ENCODE measurements at places on chromosomes 4 and X.

- DNase-seq = peak; percentile 55
Observed at GRCh38 chr4:76545226-76545884, 110.3 kb downstream of the SHROOM3 start.

GRCh38 chr4:22573198-22573597 lies 57.3 kb upstream of the ADGRA3 start:
- DNase-seq = no peak

- DNase-seq = no peak
Observed at GRCh38 chrX:2666491-2666890, 24.6 kb upstream of the CD99 start.

- DNase-seq = no peak
Observed at GRCh38 chr4:14079601-14080000, 452.1 kb upstream of the BOD1L1 start.

DNA sequence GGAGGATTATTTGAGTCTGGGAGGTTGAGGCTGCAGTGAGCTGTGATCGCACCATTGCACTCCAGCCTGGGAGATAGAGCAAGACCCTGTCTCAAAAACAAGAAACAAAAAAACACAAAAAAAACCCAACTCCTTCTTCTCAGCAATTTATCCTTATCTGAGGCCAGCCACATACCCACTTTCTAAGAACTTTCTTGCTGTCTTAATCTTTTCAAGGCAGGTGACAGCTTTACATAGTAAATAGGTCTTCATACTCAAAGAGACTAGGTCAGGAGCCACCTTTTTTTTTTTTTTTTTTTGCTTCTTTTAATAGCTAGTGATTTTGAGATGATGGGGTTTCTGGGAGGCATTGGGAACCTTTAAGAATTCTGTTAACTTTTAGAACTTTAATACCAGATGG lies 26.1 kb upstream of the ZCCHC13 start:
- DNase-seq = no peak

DNA sequence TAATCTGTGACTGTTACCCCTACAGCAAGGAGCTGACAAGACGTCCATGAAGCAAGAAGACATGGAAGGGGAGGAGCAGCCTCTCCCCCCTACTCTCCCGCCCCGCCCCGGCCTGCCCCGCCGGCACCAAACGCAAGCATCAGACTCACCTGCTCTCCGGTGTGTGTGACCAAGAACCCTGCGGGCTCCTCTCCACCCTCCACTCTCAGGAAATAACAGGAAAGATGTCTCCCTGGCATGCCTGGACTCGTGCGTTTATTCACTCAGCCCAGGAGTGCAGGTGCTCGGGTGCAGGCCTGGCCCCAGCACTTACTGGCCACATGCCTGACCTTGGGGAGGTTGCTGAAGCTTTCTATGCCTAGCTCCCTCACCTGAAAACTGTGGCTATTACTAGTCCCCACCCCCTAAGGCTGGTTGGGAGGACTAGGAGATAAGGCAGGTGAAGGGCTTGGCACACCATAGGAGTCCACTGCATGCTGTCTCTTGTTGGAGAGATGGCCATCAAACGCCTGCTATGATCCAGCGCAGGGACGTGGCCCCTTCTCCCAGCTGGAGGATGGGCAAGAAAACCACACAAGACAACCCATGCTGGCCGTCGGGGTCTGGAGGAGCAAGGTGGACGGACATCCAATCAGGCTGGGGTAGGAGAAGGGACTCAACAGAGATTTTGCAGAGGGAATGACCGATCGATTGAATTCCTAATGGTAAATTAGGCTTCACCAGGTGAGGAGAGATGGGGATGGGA lies 34.9 kb upstream of the CLDN24 start:
- DNase-seq = no peak

GRCh38 chr4:2914256-2915126 lies 48.7 kb downstream of the NOP14 start:
- DNase-seq = no peak

- no peak for DNase-seq
Observed at GRCh38 chr4:87058356-87059073, 123.7 kb downstream of the AFF1 start.

DNA sequence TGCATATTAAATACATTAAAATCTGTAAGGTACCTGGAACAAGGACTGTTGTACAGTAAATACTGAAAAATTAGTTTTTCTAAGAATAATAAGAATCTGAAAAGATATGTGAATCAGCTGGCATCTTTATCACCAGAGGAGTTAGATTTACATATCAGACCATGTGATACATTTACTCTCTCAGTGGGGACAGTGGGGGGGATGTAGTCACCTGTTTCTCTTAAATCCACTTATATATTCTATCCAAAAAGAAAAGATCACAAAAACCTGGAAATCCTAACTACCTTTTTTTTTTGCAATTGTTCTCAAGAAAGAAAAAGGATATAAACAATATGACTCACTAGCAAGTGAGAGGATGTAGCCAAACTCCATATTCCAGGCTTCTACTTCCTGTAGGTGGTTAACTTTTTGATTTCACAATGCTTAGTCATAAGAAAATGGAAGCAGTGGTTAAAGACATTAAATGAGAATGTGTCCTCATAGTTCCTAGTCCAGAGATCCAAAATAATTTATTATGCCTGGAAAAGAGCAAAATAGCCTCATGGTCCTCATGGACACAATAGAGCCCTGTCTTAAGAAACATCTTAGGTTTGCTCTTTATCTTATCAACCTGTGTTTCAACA lies 22.5 kb upstream of the MYOZ2 start:
- no peak for DNase-seq

- DNase-seq = no peak
Observed at GRCh38 chr4:119726505-119726904, 97.9 kb upstream of the PDE5A start.

DNA sequence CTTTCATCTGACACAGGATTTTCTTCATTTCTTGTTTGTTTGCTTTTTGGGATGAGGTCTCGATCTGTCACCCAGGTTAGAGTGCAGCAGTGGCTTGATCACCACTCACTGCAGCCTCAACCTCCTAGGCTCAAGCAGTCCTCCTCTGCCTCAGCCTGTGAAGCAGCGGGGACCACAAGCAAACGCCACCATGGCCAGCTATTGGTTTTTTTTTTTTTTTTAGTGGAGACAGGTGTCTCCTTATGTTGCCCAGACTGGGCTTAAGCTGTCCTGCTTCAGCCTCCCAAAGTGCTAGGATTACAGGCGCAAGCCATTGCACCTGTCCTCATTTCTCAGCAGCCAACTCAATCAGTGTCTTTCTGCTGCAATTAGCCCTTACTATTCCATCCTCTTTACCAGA lies 10.3 kb downstream of the SPRY1 start:
- DNase-seq = no peak

GRCh38 chrX:122565952-122566351 lies 618.1 kb upstream of the GRIA3 start:
- no peak for DNase-seq

- no peak for DNase-seq
Observed at GRCh38 chr4:47996021-47996420, 20.5 kb downstream of the CNGA1 start.

DNA sequence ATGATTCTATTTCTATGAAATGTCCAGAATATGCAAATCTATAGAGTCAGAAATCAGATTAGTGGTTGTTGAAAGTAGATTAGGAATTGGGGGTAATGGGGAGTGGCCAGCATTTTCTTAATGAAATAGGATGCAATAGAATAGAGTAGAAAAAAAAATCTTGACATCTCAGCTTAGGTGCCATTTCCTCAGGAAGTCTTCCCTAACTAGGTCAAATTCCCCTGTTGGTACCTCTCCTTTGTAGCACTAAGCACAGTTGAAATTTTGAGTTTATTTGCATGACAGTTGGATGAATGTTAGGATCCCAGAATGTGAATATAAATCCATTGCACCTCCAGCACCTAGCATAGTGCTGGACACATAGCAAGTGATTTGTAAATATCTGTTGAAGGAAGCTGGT lies 30.0 kb upstream of the PDK3 start:
- no peak for DNase-seq

GRCh38 chr4:140237616-140238350 lies 83.8 kb upstream of the MAML3 start:
- DNase-seq = peak; percentile 76

DNA sequence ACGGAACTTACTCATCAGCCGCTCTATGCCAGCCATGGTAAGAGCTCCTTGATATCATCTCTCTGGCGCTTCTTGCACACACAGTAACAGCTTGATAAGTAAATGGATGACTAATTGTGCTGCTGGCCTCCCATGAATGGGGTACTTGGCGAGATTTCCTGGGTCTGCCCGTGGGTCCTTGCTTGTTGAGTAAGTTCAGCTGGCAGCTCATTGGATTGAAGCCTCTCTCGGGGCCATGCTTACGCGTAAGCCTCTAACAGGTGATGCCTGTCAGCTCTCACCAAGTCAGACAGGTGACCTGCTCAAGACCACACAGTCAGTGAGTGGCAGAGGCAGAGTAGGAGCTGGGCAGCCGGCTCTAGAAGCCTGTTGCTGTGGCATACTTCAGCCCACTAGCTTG lies 7.7 kb downstream of the NSG1 start:
- DNase-seq = no peak

- DNase-seq = no peak
Observed at GRCh38 chrX:7156879-7157278, 8.9 kb upstream of the PUDP start.

GRCh38 chrX:43808231-43808630 lies 74.0 kb downstream of the MAOB start:
- DNase-seq = no peak

DNA sequence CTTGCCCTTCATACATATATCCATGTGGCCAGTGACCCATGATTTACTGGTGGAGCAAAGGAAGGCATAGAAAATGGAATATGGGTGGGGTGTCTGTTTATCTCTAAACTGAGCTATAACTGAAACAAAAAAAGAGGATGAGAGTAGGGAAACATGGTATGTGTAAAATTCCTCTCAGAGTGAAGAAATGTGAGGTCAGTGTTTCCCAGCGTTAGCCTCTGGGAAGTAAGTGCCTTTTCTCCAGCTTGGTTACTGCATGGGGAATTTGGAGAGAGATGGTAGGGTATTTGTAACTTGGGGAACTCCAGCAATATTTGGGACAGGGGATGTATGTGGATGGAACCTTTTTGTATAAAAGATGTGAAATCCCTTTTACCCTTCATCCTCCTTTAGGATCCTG lies 89.4 kb downstream of the AFF1 start:
- DNase-seq = no peak

- no peak for DNase-seq
Observed at GRCh38 chrX:24231641-24232179, 82.2 kb downstream of the SUPT20HL2 start.

- no peak for DNase-seq
Observed at GRCh38 chr4:66404141-66404540, 733.9 kb upstream of the EPHA5 start.

DNA sequence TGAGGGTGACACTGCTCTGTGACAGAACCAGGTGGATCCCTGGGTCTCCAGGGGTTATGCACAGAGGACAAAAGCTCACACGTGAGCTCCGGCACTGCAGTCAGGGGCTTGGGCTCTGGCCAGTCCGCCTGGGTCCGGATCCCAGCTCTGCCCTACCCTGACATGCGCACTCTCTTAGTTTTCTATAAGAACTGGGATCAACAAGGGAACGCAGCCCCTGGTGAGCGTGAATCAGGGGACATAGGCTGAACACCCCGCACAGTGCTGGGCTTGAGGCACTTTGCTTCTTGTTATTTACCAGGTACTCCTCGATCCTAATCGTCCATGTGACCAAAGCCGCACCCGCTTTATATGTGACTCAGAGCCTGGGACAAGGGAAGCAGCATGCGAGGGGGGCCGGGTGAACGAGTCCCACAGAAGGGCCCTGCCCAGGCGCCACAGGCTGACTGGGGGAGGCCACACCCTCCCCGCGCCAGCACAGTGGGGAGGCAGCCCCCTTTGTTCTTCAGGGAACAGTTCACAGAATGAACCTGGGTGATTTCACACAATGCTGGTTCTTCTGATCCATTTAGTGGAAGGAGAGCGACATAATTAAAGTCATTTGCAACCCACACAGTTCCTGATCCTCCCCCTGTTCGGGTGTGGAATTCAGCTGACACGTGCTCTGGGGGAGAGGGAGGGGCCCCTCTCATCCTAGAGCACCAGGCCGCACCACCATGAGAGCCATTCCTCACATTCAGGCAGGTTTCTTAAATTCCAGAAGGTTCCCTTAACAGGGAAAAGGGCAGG lies 55.5 kb downstream of the WFS1 start:
- DNase-seq = peak; percentile 44

DNA sequence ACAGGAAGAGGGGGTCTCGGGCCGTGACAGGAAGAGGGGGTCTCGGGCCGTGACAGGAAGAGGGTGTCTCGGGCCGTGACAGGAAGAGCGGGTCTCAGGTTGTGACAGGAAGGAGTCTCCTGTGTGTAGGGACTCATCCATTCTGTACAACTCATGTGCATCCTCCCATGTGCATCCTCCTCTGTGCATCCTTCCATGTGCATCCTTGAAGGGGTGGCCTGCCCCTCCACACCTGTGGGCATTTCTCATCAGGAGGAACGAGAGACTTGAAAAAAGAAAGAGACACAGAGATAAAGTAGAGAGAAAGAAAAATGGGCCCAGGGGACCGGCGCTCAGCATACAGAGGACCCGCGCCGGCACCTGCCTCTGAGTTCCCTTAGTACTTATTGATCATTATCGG lies 30.2 kb upstream of the PLCXD1 start:
- DNase-seq = no peak

GRCh38 chrX:106791495-106791894 lies 11.0 kb upstream of the TBC1D8B start:
- no peak for DNase-seq

DNA sequence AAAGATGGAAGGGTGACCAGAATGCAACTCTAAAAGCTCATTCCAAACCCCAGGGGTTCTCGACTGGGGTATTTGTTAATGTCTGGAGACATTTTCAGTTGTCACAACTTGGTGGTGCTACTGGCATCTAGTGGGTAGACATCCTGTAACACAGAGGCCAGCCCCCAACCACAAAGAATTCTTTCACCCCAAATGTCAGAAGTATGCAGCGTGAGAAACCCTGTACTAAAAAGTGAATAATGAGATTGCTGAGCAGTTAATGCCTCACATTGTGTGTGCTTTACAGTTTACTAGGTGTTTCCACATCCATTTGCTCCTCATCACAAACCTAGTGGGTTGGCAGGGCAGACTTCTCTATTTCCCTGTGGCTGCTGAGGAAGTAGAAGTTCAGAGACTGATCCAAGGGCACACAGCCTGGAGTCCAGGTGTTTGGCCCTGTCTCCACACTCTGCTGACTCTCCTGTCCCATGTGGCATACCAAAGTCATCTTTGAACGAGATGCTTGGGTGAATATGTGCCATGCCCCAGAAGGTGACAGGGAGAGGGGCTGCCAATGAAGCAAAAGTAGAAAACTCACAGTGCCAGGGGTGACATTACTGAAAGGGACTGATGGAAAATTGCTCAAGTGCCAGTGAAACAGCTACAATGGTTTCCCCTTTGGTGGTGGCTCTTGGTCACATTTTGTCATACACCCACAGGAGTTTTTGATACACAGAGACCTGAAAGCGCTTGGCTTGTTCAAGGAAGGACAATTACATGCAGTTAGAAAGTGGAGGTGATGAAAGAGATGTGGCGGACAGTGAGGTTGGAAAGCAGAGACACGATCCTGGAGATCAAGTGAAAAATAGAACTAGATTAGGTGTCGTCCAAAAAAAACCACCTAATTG lies 10.1 kb upstream of the TMEM154 start:
- DNase-seq = no peak

- peak; percentile 35 for DNase-seq
Observed at GRCh38 chr4:10173754-10174749, 57.5 kb upstream of the WDR1 start.

GRCh38 chr4:144801731-144802130 lies 155.8 kb downstream of the HHIP start:
- DNase-seq = no peak
